ENCODE measurements at places on chromosomes 3 and 15. TPM values are rescaled to one million over a fixed set of nuclear protein-coding genes. Genes with fewer than 3 reads are reported as not detected.

Gene DOCK3
- total RNA-seq = 5.9 TPM

Gene SCAMP5
- 38.1 TPM for total RNA-seq

Gene FGF12
- total RNA-seq = 9.8 TPM

Gene GLDN
- total RNA-seq = 0.52 TPM

Gene AGTR1
- total RNA-seq = 0.90 TPM

Gene GCSAM
- not detected for total RNA-seq

Gene ZNF770
- total RNA-seq = 58.7 TPM

Gene OCA2
- 1.4 TPM for total RNA-seq

Gene FBLN2
- total RNA-seq = 67.6 TPM

Gene DAZL
- total RNA-seq = not detected

Gene NMNAT3
- 7.1 TPM for total RNA-seq

Gene MYH15
- total RNA-seq = 0.26 TPM

Gene CLK3
- total RNA-seq = 73.6 TPM

Gene ROPN1
- total RNA-seq = not detected

Gene ALDH1A3
- 13.0 TPM for total RNA-seq

Gene CDHR4
- total RNA-seq = not detected

Gene CLDN18
- 7.3 TPM for total RNA-seq

Gene OR5K2
- total RNA-seq = not detected

Gene SOX14
- total RNA-seq = 0.29 TPM

Gene MUC20
- 19.7 TPM for total RNA-seq

Gene GOLGA8M
- total RNA-seq = 0.43 TPM

Gene OIP5
- total RNA-seq = 15.8 TPM

Gene WDR93
- 1.5 TPM for total RNA-seq

Gene CACNA2D3
- total RNA-seq = 2.5 TPM

Gene BTLA
- total RNA-seq = not detected

Gene NR2E3
- 0.38 TPM for total RNA-seq

Gene IL17RE
- 13.6 TPM for total RNA-seq

Gene CCRL2
- total RNA-seq = 0.17 TPM

Gene C3orf80
- 2.8 TPM for total RNA-seq

Gene SLC12A8
- total RNA-seq = 6.8 TPM

Gene ZNF662
- total RNA-seq = not detected

Gene ARNT2
- 22.4 TPM for total RNA-seq

Gene GPR15
- not detected for total RNA-seq

Gene RASGRP1
- 3.0 TPM for total RNA-seq

Gene THAP10
- total RNA-seq = 5.3 TPM

Gene HHATL
- not detected for total RNA-seq

Gene EPHB1
- 9.1 TPM for total RNA-seq

Gene ACKR4
- total RNA-seq = 1.9 TPM

Gene SRGAP3
- total RNA-seq = 41.7 TPM

Gene SCAPER
- total RNA-seq = 26.6 TPM

Gene PYGO1
- total RNA-seq = 29.0 TPM
